ENCODE measurements at places on chromosomes 7 and 10.

DNA sequence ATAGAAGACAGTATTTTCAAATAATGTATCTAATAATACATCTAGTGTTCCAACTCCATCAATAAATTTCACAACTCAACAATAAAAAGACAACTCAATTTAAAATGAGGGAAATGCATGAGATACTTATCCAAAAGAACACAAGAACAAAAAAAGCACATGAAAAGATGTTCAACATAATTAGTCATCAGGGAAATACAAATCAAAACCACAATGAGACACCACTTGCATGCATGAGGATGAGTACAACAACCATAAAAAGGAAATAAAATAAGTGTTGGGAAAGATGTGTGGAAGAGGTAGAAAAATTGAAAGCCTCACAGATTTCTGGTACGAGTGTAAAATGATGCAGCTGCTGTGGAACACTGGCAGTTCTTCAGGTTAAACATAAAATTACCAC is 111.6 kb upstream of the PTPRZ1 start:
- no peak for DNase-seq

DNA sequence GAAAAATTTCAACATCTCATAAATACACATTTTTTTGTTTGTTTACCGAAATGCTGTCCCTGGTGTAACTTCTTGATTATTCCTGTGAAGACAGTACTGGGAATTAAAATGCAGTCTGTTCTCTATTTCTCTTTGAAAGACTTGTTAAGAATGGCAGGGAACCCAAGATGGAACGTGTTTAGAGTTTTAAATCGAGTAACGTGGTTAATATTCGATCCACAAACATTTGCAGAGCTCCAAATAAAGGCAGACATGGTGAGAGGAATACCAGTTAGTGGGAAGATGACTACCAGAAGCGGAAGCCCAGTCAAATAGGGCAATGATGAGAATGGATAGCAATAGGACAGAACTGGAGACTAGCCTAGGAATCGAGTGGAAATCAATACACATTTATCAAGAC is 6.7 kb downstream of the PON3 start:
- no peak for DNase-seq

DNA sequence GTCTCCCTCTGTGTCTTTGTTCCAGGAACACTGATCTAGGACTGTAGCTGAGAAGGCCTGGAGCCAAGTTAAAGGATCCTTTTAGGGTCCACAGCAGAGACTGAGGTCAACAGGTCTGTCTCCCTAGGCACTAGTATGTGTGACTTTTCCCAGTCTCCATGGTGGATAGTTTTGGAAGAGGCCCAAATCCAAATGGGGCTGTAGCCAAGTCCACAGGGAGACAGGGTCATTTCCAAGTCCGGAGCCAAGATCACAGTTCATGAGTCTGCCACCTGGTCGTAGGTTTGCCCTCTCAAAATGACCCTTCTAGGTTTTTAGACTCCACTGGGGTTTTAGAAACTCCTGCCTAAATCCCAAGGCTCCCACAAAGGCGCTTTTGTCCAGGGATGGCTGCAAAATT is 16.8 kb downstream of the ZNF277 start:
- no peak for DNase-seq

GRCh38 chr7:100016215-100016901 is 962 bp downstream of the ZKSCAN1 start:
- DNase-seq, result peak; percentile 21

DNA sequence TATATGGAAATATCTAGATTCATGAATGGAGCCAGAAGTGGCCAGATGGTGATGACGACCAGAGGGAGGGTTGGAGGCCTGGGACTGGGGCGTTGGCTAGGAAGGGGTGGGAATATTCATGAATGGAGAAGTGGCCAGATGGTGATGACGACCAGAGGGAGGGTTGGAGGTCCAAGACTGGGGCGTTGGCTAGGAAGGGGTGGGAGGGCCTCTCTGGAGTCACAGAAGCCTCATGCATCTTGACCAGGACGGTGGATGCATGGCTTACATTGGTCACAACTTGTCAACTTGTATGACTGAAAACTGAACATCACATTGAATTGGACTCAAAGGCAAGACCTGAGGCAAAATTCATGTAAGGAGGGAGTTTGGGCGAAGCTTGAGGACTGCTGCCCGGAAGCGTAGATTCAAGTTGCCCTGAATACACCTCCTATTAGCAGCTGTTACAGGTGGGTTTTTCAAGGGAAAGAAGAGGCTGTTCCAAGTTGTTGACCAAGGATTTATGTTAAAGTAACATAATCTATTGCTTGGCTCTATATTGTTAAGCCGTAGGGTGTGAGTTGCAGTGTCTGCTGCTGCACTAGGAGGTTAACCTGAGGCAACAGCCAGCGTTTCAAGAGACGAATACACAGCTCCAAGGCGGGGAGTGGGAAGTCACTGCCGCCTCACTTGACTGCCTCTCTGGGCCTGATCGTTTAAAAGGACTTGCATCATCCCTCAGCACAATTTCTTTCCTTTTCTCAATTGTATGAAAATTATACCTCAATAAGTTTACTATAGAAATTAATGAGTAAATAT is 55.1 kb upstream of the FAM20C start:
- DNase-seq, result no peak

GRCh38 chr10:132888898-132889490 is 53.4 kb downstream of the CFAP46 start:
- DNase-seq, result no peak

- no peak for DNase-seq
These were observed 234.8 kb downstream of the AGMO start for GRCh38 chr7:15327001-15327400.

GRCh38 chr10:69807122-69807521 is 5.4 kb downstream of the COL13A1 start:
- no peak for DNase-seq

GRCh38 chr7:128931965-128932861 is 5.5 kb upstream of the IRF5 start:
- DNase-seq, result no peak

- DNase-seq, result no peak
These were observed 337.8 kb upstream of the TEX47 start for GRCh38 chr7:89133357-89133756.

- no peak for DNase-seq
These were observed 31.8 kb downstream of the EPDR1 start for GRCh38 chr7:37952240-37952639.

Data from NCI-H2029 treated with DMSO at 0.1 percent for 48 hours (cell line).